Naive B cell (primary cell): ENCODE measurements at places on chromosomes 6 and 20. TPM values are rescaled to one million over a fixed set of nuclear protein-coding genes. Genes with fewer than 3 reads are reported as not detected.
A peak's percentile ranks its signal among the peaks of the same experiment; 100 is the strongest.

DNA sequence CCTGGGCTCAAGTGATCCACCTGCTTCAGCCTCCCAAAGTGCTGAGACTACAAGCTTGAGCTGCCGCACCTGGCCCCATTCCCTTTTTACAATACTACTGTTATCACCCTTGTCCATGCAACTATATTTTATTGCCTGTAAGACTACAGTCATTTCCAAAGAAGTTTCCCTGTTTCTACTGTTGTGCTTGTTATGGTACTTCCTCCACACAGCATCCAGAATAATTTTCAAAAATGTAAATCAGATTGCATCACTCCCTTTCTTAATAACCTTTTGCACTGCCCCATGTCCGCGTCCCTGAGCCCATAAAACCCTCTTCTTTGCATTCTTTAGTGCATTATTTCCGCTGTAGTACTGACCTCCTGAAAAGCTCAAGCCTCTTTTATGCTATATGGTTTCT, 128.9 kb upstream of the AKIRIN2 start:
- H3K4me3 ChIP-seq: no peak overlapping the region
- peaks cover 11% of the 10 kb centered on the region for H3K4me1 ChIP-seq
- peak overlapping the region; percentile 17 for H3K27ac ChIP-seq

DNA sequence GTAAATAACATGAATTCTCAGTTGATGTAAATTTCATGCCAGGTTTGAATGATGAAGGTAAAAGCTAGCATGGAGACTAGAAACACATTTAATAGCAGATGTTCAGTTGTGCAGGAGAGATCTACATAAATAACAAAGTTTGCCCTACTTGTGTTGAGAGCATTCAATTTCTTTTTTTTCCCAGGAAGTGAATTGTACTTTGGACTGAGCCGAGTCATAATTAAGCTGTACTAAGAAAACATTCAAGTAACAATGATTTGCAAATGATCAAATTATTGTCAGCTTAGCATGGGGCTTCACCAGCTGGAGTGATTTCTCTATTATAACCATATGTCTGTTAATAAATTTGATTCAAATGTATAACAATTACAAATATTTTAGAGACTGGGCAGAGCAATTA, 893.5 kb upstream of the MAP3K7 start:
- no peak overlapping the region for H3K27ac ChIP-seq
- H3K27me3 ChIP-seq: no peaks in the 10 kb centered on the region
- H3K4me3 ChIP-seq: no peak overlapping the region
- no peaks in the 10 kb centered on the region for H3K4me1 ChIP-seq

DNA sequence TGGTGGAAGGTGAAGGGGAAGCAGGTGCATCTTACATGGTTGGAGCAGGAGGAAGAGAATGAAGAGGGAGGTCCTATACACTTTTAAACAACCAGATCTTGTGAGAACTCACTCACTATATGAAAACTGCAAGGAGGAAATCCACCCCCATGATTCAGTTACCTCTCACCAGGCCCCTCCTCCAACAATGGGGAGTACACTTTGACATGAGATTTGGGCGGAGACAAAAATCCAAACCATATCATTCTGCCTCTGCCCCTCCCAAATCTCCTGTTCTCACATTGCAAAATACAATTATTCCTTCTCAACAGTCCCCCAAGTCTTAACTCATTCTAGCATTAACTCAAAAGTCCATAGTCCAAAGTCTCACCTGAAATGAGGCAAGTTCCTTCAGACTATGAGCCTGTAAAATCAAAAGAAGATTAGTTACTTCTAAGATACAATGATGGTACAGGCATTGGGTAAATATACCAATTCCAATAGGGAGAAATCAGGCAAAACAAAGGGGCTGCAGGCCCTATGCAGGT, 60.5 kb downstream of the EDN1 start:
- H3K4me1 ChIP-seq: peaks cover 4% of the 10 kb centered on the region
- peak overlapping the region; percentile 16 for H3K4me3 ChIP-seq
- no peak for DNase-seq

DNA sequence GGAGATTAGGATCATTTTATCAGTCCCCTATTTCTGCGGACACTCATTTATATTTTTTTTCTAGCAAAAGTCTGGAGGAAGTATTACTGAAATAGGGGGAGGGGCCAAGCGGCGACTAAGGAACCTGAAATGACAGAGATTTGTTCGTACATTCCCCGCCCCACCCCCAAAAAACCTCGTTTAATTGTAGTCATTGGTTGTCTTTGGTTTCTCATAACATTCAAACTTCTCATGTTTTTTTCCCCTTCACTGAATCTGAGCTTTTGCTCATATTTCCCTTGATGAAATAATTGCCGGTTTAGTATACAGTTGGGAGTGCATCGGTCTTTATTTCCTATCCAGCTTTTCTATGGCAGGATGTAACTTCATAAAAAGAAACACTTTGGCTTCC, 768 bp upstream of the FYN start:
- H3K27ac ChIP-seq: peak overlapping the region; percentile 69
- H3K27me3 ChIP-seq: no peaks in the 10 kb centered on the region

DNA sequence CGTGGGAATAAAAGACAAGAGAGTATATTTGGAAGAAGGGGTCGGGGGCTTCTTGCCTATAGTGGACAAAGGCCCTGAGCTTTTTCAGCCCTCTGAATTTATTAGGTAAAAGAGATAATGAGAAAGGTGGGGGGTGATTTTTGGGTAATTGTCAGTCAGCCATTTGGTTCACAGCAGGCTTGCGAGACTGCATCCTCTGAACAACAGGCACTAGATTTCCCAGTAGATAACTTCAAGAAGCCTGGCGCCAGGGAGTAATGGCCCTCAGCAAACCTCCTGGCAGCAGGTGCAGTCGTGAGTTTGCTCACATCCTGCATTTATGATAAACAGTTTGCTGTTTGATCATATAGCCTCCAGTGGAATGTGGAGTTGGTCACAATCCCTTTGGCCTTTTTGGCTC, 609.0 kb downstream of the DHX35 start:
- H3K27ac ChIP-seq: no peak overlapping the region
- H3K4me3 ChIP-seq: no peak overlapping the region
- DNase-seq: no peak
- H3K36me3 ChIP-seq: no peaks in the 10 kb centered on the region

GRCh38 chr6:24355393-24355792, 2.5 kb downstream of the DCDC2 start:
- peaks cover 21% of the 10 kb centered on the region for H3K4me1 ChIP-seq
- DNase-seq: no peak
- peaks cover 23% of the 10 kb centered on the region for H3K27me3 ChIP-seq
- no peak overlapping the region for H3K4me3 ChIP-seq

DNA sequence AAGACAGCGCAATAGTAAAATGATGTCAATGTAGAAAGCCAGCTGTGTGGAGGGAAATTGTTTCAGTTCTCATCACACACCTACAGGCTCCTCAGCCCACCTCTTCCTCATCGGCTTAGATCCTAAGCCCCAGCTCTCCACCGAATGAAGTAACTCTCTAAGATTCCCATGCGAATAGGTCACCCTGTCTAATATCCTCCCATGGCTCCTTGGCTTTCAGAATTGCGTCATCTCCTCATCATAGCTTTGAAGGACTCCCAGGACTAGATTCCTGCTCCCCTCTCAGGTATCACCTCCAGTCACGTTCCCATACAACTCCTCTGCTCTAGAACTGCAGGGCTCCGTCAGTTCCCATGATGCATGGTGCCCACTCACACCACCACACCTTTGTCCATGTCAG, 16.2 kb upstream of the SLC22A16 start:
- peaks cover 13% of the 10 kb centered on the region for H3K27me3 ChIP-seq
- H3K27ac ChIP-seq: no peak overlapping the region
- no peak overlapping the region for H3K4me3 ChIP-seq
- no peaks in the 10 kb centered on the region for H3K36me3 ChIP-seq

DNA sequence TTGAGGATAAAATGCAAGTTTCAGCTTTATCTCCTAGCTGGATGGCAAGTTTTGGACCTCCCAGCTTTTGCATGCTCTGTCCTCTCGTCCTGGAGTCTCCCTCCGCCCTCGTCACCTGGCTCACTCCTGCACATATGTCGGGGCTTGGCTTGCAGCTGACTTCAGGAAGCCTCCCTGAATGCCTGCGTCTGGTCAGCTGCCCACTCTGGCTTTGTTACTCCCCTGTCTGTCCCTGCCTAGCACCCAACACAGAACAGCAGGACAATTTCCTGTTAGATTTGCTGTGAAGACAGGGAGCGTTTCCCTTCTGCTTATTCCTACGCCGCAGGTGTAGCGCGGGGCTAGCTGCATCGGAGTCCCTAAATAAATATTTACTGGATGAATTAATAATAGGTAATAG, 5.4 kb downstream of the JPH2 start:
- DNase-seq: no peak
- no peaks in the 10 kb centered on the region for H3K36me3 ChIP-seq
- peaks cover 55% of the 10 kb centered on the region for H3K27me3 ChIP-seq
- no peak overlapping the region for H3K27ac ChIP-seq

ABT1 gene
- 42.7 TPM for polyA plus RNA-seq

DNA sequence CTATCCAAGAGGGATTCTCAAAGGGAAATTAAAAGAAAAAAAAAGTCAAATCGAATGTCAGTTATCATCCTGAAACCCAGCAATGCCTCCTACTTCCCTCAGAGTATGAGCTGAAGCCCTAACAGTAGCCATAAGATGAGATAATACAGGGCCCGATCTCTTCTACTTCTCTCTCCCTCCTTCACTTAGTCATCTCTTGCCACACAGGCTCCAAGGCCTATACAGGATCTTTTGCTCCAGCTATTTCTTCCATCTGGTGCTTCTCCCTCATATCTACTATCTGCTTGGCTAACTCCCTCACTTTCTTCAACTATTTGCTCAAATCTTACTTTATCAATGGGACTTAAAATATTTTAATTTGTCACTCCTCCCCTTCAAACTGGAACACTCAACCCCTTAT, 215.3 kb downstream of the RNGTT start:
- DNase-seq: no peak
- H3K36me3 ChIP-seq: peaks cover 30% of the 10 kb centered on the region
